ENCODE measurements at places on chromosomes 1 and 21.
A peak's percentile ranks its signal among the peaks of the same experiment; 100 is the strongest.

DNA sequence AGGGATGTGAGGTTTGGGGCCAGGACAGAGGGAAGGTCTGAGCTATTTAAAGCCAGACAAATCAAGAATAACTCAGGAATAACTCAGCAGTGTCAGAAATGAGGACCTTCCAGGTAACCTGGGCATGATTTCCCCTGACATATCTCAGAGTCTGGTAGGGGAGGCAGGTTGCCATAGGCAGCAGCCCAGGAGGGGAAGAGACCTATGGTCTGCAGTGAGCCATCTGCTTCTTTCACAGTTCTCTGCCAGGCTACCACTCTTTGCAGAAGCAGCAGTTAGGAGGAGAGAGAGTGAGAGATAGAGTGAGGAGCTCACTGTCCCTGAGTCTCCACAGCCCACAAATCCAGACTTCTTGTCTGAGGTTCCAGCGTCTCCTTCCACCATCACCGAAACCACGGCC lies 6.3 kb upstream of the VSIG8 start:
- DNase-seq: no peak

DNA sequence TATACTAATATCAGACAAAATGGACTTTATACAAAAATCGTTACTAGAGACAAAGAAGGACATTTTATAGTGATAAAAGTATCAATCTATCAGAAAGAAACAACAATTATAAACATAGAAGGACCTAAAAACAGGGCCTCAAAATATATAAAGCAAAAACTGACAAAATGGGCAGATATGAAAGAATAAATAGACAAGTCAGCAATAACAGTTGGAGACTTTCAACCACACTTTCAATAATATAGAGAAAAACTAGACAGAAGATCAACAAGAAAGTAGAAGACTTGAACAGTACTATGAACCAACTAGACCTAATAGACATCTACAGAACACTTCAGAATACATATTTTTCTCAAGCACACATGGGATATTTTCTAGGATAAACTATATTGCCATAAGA lies 52.4 kb downstream of the MIS18A start:
- DNase-seq: no peak

- DNase-seq: no peak
These were observed 25.1 kb upstream of the NUF2 start for GRCh38 chr1:163296504-163297263.

- DNase-seq: no peak
These were observed 8.9 kb upstream of the LEMD1 start for GRCh38 chr1:205430696-205431305.

- no peak for DNase-seq
These were observed 40.5 kb upstream of the SCYL3 start for GRCh38 chr1:169933984-169934725.

- DNase-seq: peak; percentile 7
These were observed 7.1 kb upstream of the KRTAP10-4 start for GRCh38 chr21:44566403-44566802.

GRCh38 chr21:38264571-38264970 lies 7.8 kb downstream of the KCNJ15 start:
- DNase-seq: no peak

DNA sequence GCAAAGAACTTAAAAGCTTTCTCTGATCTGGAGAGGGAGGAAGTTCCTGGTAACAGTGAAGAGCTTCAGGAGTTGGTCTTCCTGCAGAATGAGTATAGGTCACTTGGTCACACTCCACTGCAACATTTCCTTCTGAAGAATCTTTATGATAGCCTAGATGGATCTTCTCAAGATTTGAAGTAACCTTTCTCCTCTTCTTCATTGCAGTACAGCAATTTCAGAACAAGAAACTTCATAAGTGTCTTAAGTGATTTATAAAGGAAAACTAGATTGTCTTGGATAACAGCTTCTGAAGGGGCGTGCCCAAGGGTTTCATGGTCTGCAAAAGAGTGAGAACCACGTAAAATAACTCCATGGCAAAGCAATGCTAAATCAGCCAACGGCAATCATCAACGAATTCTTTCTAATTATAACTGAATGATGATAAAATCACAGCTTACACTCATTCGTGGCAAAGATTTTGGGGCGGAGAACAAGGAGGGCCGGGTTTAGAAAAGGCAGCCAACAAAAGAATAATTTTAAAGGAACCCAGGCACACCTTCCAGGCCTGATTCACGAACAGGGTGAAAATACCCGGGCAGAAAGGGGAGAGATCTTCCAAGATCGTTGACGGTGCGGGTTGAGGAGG lies 53.9 kb upstream of the ASPM start:
- DNase-seq: no peak

DNA sequence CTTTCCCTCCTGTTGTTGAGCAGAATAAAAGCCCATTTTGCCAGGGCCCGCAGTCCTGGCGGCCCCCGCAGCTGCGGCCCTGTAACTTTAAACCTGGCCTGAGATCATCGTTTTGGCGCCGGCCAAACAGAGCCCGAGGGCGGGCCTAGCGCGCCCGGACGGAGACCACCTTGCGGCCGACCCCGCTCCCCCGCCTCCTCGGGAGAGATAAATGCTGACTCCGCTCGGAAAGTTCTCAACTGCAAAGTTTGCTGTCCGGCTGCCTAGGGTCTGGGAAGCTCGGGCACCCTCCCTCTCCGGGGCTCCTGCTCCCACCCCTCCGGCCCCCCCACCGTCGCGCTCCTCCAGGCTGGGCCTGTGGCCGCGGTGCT lies at the start of gene PDPN:
TSS of gene PDPN (plus strand) at position 238 of the 371 bp plus-strand sequence. CDS start 202 bp downstream, outside the sequence.
- no peak for DNase-seq

DNA sequence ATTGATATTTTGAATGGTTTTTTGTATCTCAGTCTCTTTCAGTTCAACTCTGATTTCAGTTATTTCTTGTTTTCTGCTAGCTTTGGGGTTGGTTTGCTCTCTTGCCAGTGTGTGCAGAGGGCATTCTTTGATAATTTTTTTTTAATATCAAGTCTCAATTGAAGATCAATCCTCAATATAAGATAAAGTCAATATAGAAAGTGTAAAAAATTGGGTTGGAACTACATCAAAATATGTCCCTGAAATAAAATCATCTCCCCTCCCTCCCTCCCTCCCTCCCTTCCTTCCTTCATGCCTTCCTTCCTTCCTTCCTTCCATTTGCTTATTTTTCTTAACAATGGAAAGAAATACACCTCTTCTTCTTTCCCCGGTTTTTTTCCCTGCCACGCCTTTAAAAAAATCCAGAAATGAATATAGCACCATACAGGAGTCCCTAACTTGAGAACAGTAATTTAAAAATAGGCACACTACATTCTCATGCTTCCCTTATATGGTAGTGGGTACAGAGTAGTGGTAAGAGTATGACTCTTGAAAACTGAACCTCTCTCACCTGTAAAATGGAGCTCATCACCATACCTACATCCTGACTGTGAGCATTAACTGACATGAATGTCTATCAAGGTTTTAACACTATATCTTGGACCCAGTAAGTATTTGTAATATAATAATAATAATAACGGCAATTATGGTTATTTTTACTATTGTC lies 221.9 kb downstream of the GIPC2 start:
- DNase-seq: no peak

- DNase-seq: no peak
These were observed 8.8 kb upstream of the REN start for GRCh38 chr1:204174958-204175357.

DNA sequence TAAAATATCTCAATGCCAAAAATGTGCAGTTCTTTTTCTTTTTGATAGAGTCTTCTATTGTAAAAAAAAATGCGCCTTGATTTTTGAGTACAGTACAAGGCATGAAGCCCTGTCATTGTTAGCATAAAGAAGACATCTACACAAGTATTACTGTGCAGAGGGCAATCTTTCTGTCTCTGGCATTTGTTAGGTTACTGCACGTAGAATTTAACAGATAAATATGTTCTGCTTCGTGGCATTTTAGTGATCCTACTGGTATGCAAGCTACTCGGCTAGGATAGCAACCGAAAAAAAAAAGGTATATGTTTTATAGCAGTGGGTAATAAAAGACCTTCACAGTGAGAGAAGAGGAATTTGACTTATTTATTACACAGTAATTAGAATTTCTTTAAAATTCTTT lies 492.9 kb upstream of the ADGRL2 start:
- DNase-seq: no peak

DNA sequence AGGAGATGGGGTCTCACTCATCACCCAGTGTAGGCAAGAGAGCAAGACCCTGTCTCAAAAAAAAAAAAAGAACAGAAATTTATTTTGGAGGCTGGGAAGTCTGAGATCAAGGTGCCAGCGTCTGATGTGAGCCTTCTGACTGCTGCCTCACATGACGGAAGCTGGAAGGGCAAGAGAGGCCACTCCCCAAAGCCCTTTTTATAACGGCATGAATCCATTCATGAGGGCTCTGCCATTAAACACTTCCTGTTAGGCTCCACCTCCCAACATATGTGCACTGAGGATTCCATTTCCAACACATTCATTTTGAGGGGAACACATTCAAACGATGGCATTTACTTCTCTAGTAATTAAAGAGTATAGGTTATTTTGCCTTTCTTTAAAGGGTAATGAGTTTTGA lies 50.9 kb upstream of the C1orf198 start:
- DNase-seq: no peak

DNA sequence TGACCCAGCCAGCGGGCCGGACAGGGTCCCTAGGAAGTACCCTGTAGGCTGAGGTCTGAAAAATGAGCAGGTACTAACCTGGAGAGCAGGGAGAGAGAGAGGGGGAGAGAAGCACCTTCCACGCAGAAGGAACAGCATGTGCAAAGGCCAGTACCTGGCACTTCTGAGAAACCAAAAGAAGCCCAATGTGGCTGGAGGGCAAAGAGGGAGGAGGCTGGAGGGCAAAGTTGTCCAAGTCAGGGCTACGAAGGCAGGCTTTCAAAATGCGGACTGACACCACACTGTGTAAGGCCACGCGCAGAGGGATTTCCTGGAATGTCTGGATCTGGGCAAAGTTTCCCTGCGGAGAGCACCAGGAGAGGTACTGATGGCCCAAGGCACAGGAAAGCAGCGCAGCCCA lies 64.4 kb downstream of the SSBP3 start:
- DNase-seq: no peak

DNA sequence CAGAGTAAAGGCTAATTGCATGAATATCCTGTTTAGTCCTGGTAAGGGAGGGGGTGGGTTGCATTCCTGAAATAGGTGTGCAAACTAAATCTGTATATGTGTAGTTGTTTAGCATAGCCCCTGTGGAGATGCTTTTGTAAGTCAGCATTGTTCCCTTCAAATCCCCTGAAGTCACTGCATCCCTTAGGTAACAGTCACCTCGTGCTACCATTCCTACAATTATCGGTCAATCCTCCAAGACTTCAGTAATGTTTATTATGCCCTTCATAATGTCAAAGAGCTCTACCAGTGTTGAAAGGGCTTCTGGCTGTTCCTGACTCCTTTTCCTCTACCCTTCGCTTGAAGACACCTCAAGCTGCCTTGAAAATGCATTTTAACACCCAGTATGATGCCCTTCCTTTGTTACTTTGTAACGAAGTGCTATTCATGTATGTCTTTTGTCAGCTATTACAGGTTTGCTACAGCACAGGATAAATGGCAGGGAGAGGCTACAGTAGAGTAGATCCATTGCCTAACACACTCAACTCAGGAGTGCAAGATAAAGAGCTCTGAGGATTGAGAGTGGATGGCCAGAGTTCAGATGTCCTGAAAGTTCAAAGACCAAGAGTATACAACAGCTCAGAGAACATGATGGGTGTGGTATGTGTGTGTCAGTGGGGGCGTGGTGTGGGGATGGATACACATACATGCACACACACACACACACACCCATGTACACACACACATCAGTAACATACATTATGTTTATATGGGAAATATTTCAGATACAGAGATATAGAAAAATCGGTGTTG lies 27.4 kb upstream of the FOXD3 start:
- no peak for DNase-seq

DNA sequence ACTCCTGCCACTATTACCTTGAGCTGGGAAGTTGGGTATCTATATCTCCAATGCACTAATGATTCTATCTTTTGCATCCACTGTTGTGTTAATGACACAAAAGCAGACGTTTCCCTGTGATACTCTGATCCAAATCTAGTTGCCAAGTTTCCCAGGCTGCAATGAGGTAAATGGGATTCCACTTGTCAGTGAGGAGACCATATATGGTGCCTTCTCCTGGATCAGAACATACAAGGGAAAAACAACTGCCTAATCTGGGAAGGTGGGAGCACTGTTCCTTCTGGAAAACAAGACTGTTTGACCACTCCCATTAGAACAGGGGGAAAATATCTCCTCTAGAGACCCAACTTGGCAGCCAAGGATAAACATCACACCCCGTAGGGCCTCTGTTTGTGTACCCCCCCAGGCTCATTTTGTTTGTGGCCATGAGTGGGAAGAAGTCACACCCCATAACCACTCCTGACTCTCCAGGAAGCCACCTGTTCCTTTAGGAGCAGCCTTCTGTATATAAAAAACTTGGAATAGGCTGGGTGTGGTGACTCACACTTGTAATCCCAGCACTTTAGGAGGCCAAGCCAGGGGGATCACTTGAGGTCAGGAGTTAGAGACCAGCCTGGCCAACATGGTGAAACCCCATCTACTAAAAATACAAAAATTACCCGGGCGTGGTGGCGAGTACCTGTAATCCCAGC lies 28.5 kb upstream of the SLC6A9 start:
- no peak for DNase-seq

- DNase-seq: no peak
These were observed 21.2 kb downstream of the HFM1 start for GRCh38 chr1:91383456-91383855.

DNA sequence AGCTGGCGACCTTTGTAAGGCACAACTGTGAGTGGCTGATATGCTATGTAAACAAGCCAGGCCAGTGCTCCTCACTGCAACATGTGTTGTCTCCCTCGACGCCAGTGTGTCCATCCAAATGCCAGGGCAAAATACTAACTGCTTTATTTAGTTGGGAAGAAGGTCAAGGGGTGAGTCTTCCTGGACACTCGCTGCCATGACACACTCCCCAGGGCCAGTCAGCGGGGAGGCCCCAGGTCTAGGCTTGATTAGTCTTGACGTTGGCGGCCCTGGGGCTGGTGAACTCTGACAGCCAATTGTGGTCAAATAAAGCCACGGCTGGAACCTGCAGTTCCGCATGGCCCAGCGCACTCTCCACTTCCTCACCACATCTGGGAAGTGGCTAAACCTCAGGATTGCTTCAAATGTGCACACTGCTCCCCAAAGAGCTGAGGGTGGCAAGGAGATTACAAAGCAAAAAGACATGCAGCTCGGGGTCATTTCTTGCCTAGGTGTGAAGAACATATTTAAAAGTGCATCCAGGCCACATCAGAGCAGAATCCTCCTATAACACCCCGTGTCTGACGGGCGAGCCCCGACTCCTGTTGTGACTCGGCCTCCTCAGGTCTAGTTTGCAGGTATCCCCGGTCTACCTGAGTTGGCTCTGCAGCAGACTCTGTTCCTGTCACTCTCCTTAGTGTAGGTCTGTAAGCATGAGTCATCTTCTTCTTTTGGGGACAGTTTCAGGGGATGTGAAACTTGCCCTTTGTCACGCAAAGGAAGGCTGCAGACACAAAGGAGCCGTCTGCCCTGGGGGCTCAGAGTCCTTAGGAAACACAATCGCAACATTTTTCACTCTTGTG lies 183.5 kb downstream of the RUNX1 start:
- DNase-seq: no peak

- DNase-seq: no peak
These were observed 30.5 kb downstream of the SLC30A1 start for GRCh38 chr1:211548321-211549091.

Measured in KG1 (cell line).